Stimulated activated CD8-positive, alpha-beta memory T cell treated with anti-CD3 and anti-CD28 coated beads, Interleukin-7, amount 100 ng/mL, for 1 hour (primary cell): ENCODE measurements at places on chromosomes 3 and 15.

- DNase-seq, result no peak
Measured at GRCh38 chr3:151817473-151817872, 3.6 kb downstream of the AADAC start.

GRCh38 chr3:30401971-30402370 is 204.4 kb upstream of the TGFBR2 start:
- no peak for DNase-seq

- no peak for DNase-seq
Measured at GRCh38 chr15:71171195-71171594, 55.9 kb downstream of the THSD4 start.

- no peak for DNase-seq
Measured at GRCh38 chr15:40258544-40258943, 19.7 kb downstream of the PAK6 start.

GRCh38 chr3:69201658-69202057 is 79.3 kb upstream of the LMOD3 start:
- DNase-seq, result no peak

- no peak for DNase-seq
Measured at GRCh38 chr3:111143-112069, 85.2 kb upstream of the CHL1 start.

- no peak for DNase-seq
Measured at GRCh38 chr3:149077628-149078027, 8.7 kb downstream of the HLTF start.

DNA sequence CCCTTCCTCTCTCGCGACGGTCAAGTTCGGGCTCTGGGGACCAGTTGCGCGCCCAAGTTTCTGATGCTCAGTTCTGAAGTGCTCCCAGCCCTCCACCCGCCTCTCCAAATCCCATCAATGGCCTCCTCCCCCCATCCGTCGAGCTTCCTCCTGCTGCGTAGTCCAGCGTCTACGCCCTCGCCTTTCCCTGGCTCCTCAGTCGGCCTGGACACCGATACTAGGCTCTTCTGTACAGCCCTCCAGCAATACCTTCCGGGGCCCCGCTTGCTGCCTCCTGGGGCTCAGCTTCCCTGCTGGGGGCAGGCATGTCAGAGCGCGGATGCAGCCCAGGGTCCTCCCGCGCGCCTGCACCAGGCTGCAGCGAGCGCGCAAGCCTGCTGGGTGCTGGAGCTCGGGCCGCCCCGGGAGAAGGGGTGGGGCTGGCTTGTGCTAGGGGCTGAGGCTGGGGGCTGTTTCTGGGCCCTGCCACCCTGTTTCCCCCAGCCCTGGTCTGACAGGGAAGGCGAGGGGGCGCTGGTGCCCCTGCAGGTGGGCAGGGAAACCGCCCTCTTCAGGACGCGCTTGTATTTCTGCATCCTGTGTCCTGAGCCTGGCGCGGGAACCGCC is 353.3 kb upstream of the SUCLG2 start:
- DNase-seq, result no peak

DNA sequence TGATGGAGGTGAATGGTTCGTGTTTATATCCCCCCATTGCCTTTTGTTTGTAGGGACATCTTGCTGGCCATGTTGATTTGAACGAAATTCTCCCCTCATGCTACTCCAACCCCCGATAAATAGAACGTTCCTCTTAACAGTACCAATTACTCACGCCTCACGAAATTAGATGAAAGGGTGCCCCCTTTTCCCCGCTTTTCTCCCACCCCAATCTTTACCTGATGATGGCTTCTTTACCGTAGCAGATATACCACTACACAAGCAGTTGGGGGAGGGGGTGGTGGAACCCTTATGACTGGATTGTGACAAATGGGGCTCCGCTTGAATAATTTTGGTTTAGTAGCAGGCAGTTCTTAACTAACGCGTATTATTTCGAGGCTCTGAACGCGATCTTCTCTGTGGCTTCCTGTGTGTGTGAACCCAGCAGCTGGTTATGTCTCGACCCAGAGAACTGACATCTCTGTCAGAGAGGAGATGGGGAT is 1.1 kb downstream of the PIAS1 start:
- peak; percentile 19 for DNase-seq

- DNase-seq, result no peak
Measured at GRCh38 chr3:193978486-193978885, 157.5 kb upstream of the HES1 start.

DNA sequence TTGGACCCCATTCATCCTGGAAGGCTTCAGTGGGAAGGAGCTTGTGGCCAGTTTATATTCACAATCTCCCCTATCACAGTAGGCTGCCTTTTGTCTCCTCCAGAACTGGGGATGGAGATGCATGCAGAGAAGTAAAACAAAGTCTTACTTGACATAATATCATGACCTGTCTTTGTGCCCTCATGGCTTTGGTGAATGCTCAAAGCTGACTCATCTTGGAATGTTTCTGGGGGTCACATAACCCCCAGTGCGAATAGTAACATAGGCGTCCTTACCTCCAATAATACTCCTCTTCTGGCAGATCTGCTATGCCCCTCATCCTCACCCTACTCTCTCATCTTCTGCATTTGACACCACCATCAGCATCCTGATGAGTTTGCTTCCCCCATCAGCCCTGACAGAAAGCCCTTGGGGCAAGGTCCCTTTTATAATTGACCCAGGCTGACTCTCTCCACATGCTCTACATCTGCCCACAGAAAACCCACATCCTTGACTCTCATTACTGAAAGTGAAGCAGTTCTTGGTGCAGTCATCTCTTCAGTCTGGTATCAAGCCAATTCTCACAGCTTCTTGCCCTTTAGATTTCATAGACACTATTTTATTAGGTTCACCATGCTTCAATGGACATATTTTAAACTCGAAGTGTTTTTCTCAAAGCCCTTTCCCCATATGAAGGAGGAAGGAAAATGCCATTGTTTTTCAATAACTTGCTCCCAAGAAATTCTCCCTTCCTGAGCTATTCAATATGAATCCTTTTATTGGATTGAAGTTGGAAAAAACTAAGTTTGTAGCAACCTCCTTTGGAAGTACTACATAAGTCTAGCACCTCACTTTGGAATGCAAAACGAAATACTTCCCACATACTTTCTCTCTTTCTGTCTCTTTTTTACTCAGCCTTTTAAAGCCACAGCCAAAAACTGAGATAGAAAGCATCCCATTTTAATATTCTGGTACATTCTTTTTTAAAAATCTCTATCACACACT is 36.6 kb downstream of the OSTN start:
- DNase-seq, result no peak

- DNase-seq, result no peak
Measured at GRCh38 chr3:196336319-196337145, 1.7 kb downstream of the TM4SF19 start.

- no peak for DNase-seq
Measured at GRCh38 chr3:17213102-17213501, 328.3 kb downstream of the PLCL2 start.

DNA sequence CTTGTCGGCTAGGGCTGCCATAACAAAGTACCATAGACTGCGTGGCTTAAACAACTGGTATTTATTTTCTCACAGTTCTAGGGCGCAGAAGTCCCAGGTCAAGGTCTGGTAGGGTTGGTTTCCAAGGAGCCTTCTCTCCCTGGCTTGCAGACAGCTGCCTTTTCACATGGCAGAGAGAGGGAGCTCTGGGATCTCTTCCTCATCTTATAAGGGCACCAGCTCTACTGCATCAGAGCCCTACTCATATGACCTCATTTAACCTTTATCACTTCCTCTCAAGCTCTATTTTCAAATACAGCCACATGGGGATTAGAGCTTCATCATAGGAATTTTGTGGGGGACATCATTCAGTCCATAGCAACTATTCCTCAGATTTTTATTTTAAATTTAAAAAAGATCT is 17.6 kb upstream of the PAQR9 start:
- DNase-seq, result no peak

DNA sequence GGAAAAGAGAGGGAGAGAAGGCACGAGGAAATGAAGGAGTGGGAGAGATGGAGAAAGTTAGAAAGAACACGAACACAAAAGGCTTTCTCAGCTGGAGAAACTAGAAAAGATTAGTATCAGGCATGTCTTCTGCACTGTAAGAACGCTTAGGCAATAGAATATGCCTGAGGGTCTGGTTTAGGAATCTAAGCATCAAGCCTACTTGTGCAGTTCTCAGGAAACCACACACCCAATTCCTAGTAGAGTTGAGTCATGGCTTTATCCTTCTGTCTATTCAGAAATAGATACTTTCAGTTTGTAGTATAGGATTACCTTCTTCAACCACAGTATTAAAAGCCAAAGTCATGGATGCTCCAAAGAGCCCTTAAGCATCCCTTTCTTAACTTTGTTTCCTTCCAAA is 969.4 kb downstream of the NTRK3 start:
- no peak for DNase-seq

DNA sequence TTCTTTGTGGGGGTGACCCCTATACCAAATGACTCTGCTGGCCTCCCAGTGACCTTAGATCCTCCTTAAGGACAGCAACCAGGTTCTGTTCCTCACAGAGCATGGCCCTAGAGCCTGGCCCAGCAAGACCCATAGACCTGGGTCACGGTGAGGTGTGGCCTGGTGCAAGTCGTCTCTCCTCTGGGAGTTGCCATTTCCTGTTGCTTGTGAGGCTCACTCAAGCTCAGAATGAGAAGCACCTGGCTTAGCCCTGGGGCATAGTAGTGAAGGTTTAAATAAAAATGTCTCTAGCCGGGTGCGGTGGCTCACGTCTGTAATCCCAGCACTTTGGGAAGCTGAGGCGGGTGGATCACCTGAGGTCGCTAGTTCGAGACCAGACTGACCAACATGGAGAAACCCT is 131.3 kb downstream of the SMAD6 start:
- DNase-seq, result no peak

DNA sequence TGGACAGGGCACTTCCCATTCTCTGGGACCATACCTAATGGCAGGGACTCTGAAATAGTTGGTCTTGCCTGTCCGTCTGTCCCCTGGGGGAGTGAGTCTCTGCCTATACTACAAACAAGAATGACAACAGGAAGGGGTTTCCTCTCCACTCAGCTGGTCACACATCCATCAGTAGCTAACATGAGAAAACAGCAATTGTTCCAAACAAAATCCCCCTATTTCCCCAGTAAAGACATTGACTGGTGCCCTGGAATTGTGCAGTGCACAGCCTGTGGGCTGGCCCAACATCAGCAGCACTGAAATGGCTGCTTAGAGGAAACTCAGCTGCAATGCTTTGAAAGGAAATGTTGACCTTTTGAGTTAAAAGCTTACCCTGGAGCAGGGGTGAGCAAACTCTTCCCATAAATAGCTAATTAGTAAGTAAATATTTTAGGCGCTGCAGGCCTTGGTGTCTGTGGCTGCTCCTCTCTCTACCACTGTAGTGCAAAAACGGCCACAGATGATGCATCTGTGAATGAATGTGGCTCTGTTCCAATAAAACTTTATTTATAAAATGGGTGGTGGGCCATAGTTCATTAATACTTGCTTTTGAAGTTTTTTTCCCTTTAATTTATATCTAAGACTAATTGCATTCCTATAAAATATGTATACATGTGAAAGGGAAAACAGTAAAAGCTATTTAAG is 174.3 kb downstream of the KLF13 start:
- DNase-seq, result no peak

- DNase-seq, result no peak
Measured at GRCh38 chr15:79943820-79944219, 27.2 kb downstream of the BCL2A1 start.

- no peak for DNase-seq
Measured at GRCh38 chr3:128312271-128312670, 154.4 kb downstream of the DNAJB8 start.

DNA sequence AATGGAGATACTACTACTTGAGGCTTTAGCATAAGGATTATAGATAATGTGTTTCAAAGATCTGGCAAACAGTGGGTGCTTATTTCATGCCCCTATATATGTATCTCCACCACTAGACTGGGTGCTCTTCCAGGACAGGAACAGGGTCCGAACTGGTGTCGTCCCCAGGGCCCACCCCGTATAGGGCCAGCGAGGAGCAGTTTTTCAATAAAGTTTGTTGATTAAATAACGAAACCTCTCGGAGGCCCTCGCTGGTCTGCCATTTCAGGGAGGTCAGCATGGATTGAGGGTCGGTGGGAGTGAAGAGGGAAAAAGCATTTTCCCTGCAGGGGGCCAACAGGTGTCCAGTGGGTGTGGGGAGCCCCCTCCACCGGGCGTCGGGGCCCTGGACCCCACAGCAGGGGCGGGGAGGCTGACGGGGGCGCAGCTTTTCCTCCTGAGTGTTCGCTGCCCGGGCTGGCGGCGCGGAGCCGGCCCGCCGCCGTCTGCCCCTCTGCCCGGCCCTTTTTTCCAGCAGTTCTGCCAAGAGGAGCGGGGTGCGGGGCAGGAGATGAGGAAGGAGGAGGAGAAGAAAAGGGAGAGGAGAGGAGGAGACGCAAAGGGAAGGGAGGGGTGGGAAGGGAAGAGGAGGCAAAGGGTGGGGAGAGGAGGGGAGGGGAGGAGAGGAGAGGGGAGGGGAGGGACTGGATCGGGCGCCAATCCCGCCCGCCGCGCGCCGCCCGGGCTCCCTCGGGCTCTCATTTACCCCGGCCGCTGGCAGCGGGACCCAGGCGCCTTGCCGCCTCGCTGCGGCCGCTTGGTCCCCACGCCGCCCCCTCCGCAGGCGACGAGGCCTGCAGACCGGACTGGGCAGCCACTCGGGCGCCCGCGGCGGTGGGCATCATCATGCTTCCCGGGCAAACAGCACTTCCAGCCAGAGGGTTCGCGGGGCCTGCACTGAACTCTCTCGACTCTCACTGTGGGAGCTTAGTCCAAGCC is 66.3 kb downstream of the ISG20 start:
- DNase-seq, result no peak
